Stimulated activated CD4-positive, alpha-beta T cell treated with anti-CD3 and anti-CD28 coated beads, Interleukin-12 subunit alpha, Interleukin-12 subunit beta, amount 100 ng/mL, for 48 hours (primary cell): ENCODE measurements at places on chromosomes 3 and 15.

- DNase-seq: no peak
Measured at GRCh38 chr3:131386429-131387165, 5.0 kb downstream of the NUDT16 start.

DNA sequence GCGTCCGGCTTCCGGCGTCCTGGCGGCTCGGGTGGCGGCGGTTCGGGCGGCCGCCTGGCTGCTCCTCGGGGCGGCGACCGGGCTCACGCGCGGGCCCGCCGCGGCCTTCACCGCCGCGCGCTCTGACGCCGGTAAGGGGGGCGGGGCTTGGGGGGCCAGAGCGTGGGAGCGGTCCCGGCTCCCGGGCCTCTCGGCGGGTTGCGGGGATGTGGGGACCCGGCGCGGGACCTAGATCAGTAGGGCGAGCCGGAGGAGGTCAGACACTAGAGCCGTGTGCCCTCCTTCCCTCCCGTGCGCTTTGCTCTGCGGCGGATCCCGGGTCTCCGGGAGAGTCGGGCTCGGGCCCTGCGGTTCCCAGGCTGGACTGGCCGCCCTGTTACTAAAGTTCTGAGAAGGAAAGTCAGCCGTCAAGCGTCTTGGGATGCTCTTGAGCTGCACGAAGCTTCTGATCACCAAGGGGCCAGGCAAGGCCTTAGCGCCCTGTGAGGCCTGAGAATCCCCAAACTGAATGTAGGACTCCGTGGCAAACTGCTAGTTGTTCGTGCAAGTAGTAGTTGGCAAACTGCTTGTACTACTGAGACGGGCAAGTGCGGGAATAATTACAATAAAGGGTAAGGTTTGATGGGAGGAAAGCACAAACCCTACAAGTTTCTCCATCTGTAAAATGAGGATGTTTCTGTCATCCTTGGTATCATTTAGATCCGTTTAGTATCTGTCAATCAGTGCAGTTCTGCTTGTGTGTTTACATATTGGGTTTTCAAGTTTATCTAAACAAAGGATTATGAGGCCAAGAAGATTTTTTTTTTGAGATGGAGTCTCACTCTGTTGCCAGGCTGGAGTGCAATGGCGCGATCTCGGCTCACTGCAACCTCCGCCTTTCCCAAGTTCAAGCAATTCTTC lies 587 bp downstream of the PIGX start:
- DNase-seq: peak; percentile 44

- DNase-seq: no peak
Measured at GRCh38 chr3:80007522-80007921, 239.7 kb upstream of the ROBO1 start.

GRCh38 chr15:101540480-101541239 lies 51.2 kb upstream of the PCSK6 start:
- no peak for DNase-seq

GRCh38 chr3:141650783-141651182 lies 87.3 kb upstream of the RNF7 start:
- no peak for DNase-seq

- DNase-seq: peak; percentile 35
Measured at GRCh38 chr3:179929091-179929529, 107.6 kb downstream of the PEX5L start.

- no peak for DNase-seq
Measured at GRCh38 chr15:69914960-69915359, 182.8 kb downstream of the TLE3 start.

DNA sequence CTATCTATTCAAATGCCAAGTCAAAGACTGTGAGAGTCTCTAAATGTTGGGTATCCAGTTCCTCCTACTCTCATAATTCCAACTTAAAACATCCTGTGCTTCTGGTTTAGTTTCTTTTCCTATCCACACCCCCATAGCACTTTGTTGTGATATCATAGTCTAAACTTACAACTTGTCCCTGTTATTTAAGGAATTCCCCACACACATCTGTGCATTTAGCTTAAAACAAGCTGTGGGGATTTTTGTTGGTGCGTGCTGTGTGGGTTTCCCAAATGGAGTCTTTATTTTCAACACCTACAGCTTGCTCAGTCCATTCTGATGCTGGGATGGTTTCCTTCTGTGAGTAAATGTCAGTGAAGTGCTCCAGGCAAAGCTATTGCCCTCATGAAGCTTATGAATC lies 167.3 kb downstream of the GMNC start:
- DNase-seq: no peak

DNA sequence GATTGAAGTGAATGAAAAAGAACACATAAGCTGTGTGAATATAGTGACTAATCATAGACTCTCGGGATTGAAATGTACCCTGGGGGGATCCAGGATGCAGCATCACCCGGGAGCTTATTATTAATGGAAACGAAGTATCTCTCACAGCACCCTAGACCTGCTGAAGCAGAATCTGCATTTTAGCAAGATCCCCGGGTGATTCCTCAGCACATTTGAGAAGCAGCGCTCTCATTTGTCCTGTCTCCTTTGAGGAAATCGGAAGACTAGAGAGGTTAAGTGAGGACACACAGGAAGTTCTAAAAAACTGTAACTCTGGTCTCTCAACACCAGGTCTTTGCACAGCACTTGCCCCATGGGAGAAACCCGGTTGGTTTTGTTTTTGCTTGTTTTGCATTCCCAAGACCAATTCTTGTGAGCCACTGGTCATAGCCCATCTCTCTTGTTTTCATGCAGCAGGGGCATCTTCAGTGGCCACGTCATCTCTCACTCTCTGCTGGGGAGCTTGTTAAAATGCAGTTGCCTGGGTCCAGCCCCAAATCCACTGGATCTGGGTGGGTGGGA lies 30.2 kb downstream of the ZNF710 start:
- no peak for DNase-seq

DNA sequence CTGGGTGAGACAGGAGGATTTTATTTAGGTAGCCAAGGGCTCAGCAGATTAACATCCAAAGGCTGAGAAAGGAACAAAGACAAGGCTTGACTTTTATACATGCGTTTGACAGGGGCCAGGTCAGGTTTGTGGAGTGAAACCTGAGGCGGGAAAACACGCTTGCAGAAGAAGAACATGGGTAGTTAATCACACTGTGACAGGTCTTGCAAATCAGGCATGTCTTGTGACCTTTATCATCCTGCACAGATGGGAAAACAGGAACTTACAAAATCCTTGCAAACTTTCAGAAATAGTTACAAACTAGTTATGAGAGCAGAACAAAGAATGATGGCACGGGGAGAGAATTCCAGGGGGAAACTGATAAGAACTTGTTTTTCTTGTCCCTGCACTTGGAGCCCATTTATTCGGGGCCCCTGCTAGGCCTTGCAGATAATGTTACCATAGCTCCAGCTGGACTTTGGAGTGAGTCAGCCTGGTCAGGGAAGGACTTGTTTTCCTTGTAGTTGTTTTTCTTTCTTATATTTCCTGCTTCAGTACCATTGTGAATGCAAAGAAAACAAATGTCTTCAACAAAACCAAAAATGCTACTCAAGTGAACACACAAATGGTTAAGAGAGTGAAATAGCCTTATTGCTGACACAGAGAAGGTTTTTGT lies 965.9 kb upstream of the ROBO1 start:
- no peak for DNase-seq

DNA sequence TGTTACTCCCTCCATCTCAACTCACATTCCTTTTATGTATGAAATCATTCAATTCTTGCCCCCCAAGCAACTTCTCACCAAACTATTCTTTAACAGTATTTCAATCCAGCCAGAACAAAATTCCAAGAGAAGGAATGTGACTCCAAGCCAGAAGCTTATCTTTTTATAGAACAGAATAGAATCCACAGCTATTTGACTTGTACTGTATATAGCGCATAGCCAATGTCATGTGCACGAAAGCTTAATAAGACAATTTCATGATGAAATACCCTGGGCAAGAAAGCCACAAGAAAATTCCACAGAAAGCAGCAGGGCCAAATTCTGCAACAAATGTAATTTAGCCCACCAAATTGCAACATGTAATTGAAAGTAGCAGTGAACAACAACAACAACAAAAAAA lies 127.6 kb upstream of the UBE2E2 start:
- DNase-seq: no peak

- no peak for DNase-seq
Measured at GRCh38 chr3:102176333-102177050, 258.3 kb upstream of the ZPLD1 start.

- no peak for DNase-seq
Measured at GRCh38 chr3:100150473-100150872, 36.2 kb upstream of the FILIP1L start.

- DNase-seq: no peak
Measured at GRCh38 chr15:74777769-74778598, 3.9 kb upstream of the CSK start.

DNA sequence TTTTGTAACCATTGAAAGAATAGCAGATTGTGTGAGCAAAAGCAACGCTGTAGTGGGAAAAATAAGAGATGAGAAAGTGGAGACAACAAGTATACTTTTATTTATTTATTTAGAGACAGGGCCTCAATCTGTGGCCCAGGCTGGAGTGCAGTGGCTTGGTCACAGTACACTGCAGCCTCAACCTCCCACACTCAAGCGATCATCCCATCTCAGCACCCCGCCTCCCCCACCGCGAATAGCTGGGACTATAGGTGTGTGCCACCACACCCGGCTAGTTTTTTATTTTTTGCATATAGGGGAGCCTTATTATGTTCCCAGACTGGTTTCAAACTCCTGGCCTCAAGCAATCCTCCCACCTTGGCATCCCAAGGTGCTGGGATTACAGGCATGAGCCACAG lies 1.6 kb upstream of the GLCE start:
- no peak for DNase-seq

- DNase-seq: peak; percentile 9
Measured at GRCh38 chr15:70424937-70425411, 327.3 kb upstream of the TLE3 start.

GRCh38 chr15:39511000-39511915 lies 69.6 kb upstream of the THBS1 start:
- DNase-seq: no peak

- DNase-seq: no peak
Measured at GRCh38 chr15:70664494-70664893, 98.9 kb downstream of the UACA start.

- no peak for DNase-seq
Measured at GRCh38 chr15:65595960-65596359, 15.0 kb downstream of the INTS14 start.

DNA sequence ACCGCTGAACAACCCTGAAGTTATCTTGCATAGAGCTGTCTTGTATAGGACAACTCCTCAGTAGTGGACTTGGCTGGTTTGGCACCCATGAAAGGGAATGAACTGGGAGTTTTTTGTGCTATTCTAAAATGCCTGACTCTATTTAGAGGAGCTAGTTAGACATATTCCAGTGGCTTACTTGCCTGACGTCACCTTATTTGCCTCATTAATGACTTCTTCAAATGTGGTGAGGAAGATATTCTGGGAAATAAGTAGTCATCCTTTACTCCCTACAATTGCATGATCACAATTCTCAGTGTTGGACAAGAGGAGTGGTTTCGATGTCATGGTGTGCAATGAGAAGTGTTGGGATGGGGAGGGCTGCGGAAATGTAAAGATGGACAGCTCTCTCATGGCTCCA lies 509.2 kb upstream of the MDFIC2 start:
- no peak for DNase-seq

DNA sequence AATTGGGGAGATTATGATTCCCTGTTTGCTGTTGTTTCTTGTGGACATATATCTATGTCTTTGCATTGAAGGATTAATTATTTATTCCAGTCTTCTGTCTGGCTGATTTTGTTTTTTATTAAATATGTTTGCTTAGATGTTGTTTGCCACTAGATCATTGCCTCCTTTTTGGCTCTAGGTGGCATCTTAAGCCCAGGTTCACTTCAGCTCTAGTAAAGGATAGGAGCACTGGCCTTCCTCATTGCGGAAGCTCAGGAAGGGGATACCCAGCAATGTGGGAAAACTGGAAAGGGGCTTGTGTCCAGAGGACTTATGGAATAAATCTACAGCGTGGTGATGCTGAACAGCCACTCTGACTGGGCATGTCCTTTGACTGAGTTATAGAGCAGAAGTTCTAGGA lies 821.6 kb downstream of the PDCD6IP start:
- no peak for DNase-seq

DNA sequence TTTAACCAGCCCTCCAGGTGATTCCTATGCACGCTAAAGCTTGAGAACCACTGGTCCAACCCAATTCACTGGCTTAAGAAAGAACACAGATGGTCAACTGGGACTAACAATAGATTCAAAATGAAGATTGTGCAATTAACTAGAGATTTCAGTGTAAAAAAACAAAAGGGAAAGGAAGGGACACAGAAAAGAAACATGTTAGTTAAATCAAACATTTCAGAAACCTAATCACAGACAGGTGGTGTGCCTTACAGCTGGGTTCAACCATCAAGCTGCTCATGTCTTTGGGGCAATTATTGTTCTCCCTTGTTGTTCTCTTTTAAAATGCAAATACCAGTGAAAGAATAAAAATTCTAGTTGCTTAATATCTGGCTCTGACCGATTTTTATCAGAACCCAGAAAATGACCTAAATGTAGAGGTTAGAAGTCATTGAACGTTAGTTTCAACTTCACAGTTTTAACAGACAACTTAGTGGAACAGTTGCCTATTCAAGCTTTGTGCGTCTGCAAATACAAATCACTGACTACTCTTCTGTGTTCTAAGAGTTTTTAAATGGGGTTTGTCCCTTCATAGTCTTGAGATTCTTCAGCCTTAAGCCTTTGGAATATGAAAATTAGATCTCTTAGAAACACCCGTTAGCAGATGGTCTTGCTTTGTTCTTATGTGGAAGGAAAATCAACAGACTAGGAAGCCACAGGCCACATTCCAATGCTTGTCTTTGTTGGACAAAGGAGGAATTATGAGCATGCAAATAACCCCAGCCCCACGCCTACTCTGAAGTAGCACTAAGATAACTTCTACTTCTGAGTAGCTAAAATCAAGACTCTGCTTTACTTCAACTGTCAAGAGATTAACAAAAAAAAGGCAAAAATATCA lies 223.4 kb downstream of the ATP8B4 start:
- no peak for DNase-seq

DNA sequence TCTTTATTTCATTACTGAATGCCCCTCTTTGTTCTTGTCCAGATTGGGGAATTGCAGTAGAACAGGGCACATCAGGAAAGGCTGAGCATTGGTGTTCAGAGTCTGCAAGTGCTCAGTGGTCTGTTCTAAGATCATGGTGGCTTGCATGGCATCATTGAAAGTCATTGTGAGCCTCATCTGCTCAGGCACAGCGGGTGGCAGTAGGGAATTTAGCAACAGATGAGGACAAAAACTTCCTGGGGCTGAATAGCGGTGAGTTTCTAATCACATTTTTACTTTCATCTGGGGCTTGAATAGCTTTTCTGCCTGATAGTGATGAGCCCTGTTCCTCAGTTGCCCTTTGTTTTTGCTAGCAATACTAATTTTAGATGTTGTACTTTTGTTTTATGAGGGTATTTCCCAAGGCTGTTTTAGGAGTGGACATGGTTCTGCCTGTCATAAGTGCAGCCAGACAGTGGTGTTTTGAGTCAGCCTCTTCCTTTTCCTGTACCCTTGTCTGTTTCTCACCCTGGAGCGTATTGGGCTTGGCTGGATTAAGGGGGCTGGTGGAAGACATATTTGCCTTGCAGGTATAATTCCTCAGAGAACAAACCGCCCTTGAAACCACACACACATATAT lies 127.2 kb upstream of the IL12A start:
- DNase-seq: no peak
